GOT3 (cell line): ENCODE measurements at places on chromosomes 3 and 15.
A peak's percentile ranks its signal among the peaks of the same experiment; 100 is the strongest.

DNA sequence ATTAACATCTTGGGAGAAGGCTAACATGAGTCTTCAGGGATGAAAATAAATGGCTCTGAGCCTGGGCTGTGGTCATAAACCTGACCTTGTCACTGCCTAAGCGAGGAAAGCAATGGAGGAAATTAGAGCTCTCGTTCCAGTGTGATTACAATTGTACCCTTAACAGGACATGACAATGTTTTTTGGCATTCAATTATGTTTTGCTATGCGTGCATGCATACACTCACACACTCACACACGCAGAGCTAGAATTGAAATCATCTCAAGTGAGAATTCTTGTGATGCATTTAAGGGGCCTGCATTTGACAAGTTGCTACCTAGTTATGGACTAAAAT lies 24.1 kb downstream of the ZNF80 start:
- DNase-seq, result no peak

DNA sequence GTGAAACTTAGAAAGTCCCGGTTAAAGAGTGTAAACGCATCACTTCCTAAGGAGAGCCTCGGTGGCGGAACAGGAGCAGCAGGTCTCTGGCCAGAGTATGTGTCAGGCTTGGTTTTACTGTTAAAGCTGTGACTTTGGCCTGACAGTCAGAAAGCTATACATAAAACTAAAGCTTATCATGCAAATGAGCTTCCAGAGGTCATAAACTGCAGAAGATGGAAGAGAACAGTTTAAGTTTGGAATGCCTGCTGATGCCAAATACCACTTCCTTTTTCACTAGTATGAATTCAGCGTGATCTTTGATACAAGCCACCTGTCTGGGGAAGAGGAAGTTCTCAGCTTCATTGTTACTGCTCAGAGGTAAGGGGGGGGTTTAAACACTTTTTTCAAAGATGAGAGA lies 125.1 kb upstream of the CTDSPL start:
- no peak for DNase-seq

- no peak for DNase-seq
Observed at GRCh38 chr3:160921020-160921635, 165.1 kb downstream of the PPM1L start.

GRCh38 chr15:92617549-92618520 lies 37.7 kb downstream of the FAM174B start:
- no peak for DNase-seq

- DNase-seq, result no peak
Observed at GRCh38 chr3:129688271-129688895, 81.9 kb upstream of the PLXND1 start.

DNA sequence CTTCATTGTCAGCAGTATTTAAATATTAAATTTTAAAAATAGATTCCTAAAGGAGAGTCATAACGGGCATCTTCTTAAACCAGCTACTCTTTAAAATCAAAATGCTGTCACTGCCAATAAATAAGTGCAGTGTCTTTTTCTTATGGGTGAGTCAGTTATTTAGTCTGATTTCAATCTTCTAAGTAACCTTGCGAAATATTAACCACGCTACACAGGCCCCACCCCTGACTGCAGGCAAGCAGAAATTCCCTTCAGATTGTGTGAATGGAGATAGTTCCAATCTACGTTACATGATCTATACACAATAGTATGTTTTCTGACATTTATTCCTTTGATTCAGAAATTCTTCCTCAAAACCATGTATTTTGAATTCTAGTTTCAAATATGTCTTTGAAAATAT lies 141.5 kb downstream of the GADL1 start:
- DNase-seq, result no peak

- no peak for DNase-seq
Observed at GRCh38 chr3:52453496-52454249, at the start of gene TNNC1. TNNC1 (minus strand) TSS chr3:52454041; CDS start chr3:52454015, 26 bp downstream.

DNA sequence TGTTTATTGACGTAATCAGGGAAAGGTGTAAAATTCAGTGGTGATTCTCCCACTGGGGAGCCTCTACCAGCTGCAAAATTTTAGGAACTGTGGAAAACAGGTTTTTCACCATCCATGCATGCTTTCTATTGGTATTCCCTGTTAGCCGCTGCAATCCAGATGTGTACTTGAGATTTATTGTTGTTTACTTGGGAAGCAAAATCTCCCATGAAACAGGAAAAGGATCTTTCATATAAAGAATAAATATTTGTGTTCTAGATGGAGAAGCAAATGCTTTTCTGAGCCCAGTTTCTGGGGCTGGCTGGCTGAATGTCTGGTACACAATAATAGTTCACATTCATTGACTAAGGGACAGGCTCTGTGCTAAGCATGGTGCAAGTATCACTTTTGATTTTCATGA lies 144.6 kb upstream of the RASGRP1 start:
- DNase-seq, result no peak

- no peak for DNase-seq
Observed at GRCh38 chr15:88083811-88084760, 172.5 kb downstream of the NTRK3 start.

- DNase-seq, result no peak
Observed at GRCh38 chr3:47365213-47366153, 15.3 kb upstream of the PTPN23 start.

GRCh38 chr3:11643201-11643603 lies 513 bp downstream of the VGLL4 start:
- DNase-seq, result no peak

DNA sequence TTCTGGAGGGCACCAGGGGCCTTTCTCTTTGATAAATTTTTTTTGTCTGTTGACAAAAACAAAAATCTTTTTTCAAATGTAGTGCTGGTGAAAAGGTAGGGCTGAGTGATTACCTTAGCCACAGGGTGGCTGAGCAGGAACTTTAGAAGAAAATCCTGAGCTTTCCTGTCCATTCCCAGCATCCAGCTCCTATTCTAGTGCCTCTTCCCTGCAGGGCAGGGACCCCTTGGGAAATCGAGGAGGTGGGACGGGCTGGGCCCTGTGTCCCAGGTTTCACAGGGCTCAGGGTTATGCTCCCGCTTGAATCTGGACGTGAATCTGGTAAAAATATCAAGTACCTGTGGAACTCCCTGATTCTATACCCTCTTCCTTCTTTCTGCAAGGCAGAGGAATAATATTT lies 31.7 kb downstream of the EDEM1 start:
- no peak for DNase-seq

DNA sequence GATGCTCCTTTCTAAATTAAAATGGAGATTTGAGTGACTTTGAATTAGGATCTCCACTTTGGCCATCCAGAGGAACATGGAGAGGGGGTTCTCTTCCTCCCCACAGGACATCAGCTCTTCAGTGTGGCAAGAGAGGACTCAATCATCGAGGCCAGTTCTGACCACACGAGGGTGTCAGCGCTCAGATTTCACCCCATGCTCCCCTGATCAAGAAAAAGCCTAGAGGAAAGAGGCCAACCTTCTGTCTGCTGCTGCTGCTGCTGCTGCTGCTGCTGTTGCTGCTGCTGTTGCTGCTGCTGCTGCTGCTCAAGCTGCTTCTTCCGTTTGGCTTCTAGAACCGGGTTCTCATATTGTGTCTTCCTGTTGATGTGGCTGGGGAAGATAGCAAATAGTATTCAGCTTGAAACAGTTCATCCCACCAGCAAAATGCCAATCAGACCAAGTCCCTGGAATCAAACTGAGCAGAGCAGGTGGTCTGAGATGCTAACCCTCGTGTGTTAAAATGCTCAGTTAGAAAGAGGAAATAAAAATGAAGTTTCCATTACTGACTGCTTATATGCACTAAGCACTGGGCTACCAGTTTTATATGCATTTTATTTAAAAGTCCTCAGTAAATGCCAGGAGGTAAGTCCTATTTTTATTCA lies 599.0 kb downstream of the MAGI1 start:
- no peak for DNase-seq

GRCh38 chr3:192879346-192880031 lies 38.2 kb downstream of the MB21D2 start:
- peak; percentile 21 for DNase-seq

DNA sequence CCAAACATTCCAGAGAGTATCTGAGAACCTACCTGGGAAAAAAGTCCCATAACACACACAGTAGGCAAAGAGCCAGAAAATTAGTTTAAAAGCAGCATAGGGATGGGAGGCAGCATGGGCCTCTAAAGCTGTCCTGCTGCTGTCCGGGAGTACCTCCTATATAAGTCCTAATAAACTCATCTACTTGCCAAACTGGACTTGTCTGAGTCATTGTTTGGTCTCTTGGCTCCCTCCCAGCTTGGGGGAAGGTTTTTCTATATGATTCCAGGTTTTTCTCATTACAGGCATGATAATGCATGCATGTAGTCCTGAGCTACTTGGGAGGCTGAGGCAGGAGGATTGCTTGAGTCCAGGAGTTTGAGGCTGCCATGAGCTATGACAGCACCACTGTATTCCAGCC lies 17.5 kb upstream of the HACD2 start:
- no peak for DNase-seq

DNA sequence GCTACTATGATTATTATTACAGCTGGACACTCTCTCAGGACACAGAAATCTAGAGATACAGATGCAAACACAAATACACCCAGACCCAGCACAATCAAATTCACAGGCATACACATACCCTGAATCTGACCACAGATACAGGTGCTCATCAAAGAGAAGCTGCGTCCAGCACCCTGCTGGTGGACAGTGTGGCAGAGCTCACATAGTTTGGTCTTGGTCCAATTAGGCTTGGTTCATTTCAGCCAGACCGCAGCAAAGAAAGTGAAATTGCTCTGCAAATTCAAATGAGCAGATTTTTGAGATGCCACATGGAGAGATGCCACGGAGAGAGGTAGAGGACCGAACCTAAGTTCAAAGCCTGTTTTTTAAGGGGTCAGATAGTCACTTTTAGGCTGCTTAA lies 55.6 kb downstream of the ANAPC13 start:
- DNase-seq, result no peak

GRCh38 chr3:3476669-3477068 lies 297.2 kb upstream of the CRBN start:
- no peak for DNase-seq

- DNase-seq, result no peak
Observed at GRCh38 chr3:141321109-141321497, 47.2 kb upstream of the ZBTB38 start.

DNA sequence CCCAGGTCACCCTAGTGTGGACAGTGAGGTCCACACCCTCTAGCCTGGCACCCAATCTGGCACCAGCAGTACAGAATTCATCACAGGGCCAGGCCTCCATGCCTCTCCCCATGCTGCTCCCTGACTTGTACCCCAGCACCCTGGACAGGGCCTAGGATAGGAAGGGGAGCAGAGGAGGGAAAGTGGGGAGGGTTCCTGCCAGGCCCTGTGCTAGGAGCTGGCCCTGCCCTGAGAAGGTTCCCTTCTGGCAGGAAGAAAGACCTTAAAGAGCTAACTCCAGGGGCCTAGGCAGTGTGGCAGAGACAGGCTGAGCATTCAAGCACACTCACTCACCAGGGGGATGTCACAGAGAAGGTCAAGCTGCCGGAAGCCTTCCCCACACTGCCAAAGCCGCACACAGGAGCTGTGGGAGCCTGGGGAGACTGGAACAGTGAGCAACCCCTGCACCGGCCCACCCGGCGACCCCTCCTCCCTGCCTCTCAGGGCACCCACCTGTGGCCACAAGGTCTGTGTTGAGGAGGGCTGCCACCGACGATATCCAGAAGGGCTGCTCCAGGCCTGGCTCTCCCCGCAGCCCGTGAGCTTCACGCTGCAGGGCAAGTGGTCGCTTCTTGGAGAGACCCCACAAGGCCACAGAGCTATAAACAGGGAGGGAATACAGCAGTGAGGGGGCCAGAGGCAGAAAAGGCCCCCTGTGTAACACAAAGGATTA lies 7.4 kb downstream of the RRP9 start:
- DNase-seq, result no peak

DNA sequence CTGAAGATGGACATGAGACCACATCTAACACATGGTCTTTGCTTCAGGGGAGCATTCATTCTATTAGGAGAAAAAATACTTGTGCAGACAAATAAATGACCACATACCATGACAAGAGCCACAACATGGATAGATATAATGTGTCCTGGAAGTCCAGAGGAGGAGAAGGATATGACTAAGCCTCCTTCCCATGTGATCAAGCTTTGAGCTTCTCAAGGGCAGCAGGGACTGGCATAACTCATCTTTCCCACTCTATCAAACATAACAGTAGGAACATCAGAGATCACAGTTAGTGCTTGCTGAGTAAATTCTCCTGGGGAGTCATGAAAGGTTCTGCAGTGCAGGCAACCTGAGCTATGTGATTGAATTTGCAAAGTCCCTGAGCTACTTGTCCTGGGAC lies 86.0 kb upstream of the LPP start:
- no peak for DNase-seq

DNA sequence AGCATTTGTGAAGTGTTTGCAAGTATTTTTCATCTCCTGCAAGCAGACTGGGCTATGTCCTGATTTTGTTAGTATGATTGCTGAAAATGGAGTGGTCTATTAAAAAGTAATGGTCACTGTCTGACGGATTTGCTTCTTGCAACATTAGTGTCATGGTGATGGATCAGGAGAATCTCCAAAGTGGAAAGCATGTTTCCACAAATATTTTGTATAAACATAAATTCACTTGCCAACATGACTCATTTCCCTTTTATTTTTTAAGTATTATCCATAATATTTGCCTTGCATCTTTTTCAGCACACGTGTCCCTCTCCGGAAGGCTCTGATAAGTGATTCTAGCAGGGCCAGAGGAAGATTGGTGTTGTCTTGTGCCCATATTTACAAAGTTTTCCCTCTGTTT lies 27.4 kb upstream of the CACNA2D3 start:
- no peak for DNase-seq

DNA sequence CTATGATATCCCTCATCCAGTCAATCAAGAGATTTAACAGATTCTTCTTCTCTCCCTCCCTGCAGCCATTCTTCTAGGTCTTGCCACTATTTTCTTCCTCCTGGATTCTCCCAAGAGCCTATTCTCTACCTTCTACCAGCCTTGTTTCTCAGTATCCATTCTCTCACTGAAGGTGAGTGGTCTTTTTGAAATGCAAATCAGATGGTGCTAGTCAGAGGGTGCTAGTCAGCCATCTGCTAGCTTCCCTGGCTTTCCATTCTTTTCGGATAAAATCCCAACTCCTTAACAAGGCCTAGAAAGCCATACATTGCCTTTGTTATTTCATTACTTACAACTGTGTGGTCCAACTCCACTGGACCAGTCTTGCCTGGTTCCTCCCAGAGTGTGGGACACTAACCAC lies 734.3 kb upstream of the CFAP20DC start:
- DNase-seq, result no peak

DNA sequence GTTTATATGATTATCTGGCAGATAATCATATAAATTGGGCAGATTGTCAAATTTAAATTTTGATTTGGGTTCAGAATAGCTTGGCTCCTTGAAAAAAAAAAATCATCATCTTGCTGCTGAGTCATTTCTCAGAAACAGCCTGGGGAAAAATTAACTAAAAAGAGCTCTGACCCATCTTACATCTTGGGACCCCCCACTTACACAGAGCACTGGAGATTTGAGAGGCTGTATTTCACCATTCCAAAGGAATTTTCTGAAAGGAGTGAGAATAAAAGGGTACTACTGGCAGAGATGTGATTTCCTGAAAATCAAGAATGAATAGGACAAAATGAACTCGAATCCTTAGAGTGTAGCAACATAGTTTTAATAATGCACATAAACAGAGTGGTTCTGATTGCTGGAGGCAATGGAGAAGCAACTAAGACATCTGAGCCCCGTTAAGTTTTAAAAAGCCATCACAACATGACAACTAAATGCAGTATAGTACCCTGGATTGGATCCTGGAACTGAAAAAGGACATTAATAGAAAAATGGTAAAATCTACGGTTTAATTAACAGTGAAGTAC lies 97.5 kb downstream of the RFTN1 start:
- DNase-seq, result no peak
